ENCODE measurements at places on chromosomes 1 and 21.

DNA sequence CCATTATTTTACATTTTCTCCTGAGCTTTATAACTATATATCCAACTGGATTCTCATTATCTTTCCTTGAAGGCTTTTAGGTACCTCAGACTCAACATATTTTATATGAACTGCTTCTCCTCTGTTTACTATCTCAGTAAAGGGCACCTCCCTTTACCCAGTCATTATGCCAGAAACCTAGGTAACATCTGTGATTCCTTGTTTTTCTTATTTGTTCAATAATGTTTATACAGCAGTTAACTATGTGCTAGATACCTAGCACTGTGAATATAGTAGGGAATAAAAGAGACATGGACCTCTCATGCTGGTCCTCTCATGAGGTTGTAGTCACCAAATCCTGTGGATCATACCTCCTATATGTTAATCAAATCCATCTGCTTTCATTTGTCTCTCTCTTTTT, 25.6 kb downstream of the PPP1R12B start:
- DNase-seq, result no peak

DNA sequence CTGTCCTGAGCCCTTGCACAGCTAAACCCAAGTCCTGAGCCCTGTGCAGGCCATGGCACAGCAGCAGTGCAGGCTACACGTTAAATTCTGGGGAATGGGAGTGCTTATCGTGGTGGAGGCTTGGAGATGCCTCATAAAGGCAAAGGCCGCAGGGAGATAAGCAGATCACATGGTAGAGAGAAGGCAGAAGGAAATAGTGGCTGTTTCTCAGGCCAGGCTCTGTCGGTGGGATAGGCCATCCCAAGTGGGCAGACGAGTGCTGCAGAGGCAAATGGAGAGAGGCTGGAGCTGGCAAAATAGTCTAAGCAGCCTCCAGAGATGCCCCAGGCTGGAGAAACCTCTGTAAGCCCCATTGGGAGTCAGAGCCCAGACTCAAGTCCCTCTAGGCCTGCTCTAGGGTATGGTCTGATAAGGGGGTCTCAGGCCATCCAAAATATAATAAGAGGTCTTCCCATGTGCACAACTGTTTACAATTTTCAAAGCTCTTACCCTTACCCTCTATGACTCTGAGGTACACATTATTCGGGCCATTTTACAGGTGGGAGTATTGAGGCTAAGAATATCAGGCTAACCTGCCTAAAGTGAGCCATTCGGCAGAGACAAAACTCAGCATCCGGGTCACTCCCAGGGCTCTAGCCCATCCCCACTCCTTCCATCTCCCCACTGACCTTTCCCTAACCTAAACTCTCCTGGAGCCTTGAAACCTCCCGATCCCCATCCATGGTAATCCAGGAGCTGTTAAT, 79.6 kb downstream of the NKAIN1 start:
- DNase-seq, result no peak

GRCh38 chr1:198597690-198598430, 41.0 kb upstream of the PTPRC start:
- no peak for DNase-seq

GRCh38 chr1:227544067-227545050, 19.0 kb upstream of the ZNF678 start:
- DNase-seq, result no peak

DNA sequence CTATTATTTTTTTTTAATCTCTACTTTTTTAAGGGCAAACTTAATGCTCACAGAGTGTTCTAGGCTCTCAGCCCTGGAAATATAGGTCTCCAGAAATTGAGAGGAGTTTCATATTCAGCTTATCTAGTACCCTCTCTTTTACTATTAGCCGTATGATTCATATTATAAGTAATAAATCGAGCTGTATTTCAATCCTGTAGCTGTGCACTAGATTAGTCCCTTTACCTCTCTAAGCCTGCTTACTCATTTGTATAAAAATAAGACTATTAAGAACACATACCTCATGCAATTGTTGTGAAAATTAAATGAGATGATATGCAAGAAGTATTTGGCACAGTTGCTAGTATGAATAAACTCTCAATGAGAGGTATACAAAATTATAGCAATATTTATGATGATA, 128.2 kb upstream of the HOOK1 start:
- no peak for DNase-seq

GRCh38 chr1:94620345-94621031, 78.9 kb upstream of the F3 start:
- no peak for DNase-seq

GRCh38 chr1:180976732-180977357, 45.8 kb downstream of the STX6 start:
- DNase-seq, result no peak

- DNase-seq, result no peak
These were observed 2.8 kb downstream of the RGS1 start for GRCh38 chr1:192578144-192578909.

GRCh38 chr1:54359393-54360162, 46.6 kb downstream of the SSBP3 start:
- no peak for DNase-seq

GRCh38 chr1:215900684-215901083, 333.6 kb downstream of the KCTD3 start:
- DNase-seq, result no peak

DNA sequence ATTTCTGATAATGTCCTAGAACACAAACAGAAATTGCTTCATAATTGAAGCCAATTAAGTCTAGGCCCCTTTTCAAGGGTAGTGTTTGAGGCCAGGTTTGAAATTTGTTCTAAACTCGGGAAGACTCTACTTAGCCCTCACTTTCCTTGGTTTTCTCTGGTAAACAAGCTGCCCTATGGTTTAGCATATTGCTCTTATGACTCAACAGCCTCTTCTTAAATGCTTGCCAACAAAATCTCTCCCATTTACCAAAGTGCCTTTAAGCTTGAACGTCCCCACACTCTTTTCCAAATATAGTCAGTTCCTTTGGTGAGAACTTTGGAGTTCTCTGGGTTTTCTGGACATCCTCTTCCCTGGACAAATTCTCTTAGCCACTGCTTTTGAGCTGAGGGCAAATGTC, 5.8 kb upstream of the LCE6A start:
- no peak for DNase-seq

GRCh38 chr21:31731857-31732596, at the start of gene SCAF4:
SCAF4 (minus strand) TSS chr21:31732118; CDS start chr21:31731692, 426 bp downstream.
- DNase-seq, result peak; percentile 64

GRCh38 chr1:60394436-60394835, 320.9 kb upstream of the C1orf87 start:
- no peak for DNase-seq

GRCh38 chr21:19547951-19548840, 1144.6 kb upstream of the TMPRSS15 start:
- no peak for DNase-seq

DNA sequence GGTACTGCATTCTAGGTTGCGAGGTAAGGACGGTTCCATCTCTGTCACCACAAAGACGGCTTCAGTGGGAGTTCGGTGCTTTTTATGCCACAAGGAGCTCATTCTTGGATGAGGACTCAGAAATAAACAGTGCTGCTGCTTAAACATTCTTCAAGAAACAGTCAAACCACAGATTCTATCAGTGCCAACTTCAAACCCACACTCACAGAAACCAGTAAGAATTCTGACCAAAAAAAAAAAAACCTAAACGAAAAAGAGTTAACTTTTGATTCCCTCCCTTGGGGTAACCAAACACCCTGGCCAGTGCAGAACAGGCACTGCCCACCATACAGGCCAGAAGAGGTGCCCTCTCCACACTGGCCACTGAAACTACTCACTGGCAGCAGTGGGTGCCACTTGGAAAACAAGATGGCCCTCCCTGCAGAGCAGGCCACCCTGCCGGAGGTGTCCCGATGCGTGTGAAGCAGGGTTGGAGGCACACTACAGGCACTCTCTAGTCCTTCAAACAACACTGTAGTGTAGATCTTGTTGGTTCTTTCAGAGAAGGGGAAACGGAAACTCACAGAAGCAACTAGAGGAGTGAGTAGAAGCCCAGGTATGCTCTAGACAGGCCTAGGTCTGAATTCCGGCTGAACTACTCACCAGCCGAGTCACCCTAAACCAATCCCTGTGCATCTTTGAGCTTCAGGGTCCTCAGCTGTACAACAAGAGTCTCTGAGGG, 87.3 kb upstream of the TLR5 start:
- DNase-seq, result no peak

- DNase-seq, result no peak
These were observed 28.3 kb downstream of the PDE4B start for GRCh38 chr1:65820983-65821382.

GRCh38 chr1:176896216-176896615, 268.3 kb downstream of the ASTN1 start:
- no peak for DNase-seq

- no peak for DNase-seq
These were observed 127.0 kb downstream of the AKT3 start for GRCh38 chr1:243723050-243723449.

DNA sequence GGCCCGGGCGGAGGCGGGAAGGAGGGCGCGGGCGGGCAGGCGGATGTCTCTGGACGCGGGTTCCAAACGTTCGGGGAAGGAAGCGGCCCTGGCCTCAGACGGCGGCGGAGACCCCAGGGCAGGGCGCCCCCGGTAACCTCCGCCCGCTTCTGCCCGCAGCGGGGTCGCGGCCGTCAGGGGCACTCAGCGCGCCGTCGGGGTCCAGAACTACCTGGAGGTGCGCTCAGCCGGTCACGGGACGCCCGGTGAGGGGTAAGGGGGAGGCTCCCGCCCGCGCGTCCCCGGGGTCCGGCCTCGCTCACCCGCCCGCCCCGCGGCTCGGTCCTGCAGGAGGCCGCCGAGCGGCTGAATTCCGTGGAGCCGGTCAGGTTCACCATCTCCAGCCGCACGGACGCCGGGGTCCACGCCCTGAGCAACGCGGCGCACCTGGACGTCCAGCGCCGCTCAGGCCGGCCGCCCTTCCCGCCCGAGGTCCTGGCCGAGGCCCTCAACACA, 406 bp downstream of the PUSL1 start:
- no peak for DNase-seq

DNA sequence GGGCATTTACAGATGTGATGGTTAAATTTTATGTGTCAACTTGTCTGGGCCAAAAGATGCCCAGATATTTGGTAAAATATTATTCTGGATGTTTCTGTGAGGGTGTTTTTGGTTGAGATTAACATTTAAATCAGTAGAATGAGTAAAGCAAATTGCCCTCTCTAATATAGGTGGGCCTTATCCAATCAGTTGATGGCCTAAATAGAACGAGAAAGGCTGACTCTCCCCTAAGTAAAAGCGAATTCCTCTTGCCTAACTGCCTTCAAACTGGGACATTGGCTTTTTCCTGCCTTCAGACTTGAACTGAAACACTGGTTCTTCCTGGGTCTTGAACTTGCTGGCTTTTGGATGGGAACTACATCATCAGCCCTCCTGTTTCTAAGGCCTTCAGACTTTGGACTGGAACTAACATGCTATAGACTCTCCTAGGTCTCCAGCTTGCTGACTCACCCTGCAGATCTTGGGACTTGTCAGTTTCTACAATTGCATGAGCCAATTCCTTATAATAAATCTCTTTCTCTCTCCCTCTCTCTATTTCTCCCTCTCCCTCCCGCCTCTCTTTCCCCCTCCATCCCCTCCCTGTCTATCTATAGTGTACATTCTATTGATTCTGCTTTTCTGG, 10.2 kb upstream of the NAV1 start:
- no peak for DNase-seq

All from activated gamma-delta T cell treated with anti-CD3 and anti-CD28 coated beads, Interleukin-2, amount 50 U/mL, for 16 hours (primary cell).